Tibial artery (tissue), 4 donors: ENCODE measurements at places on chromosomes 16 and 17.

- DNase-seq: no peak
These were observed 16.0 kb upstream of the NCBP3 start for GRCh38 chr17:3861761-3862681.

GRCh38 chr16:66459878-66460277 lies 32.8 kb downstream of the BEAN1 start:
- DNase-seq: no peak

GRCh38 chr16:4244254-4245076 lies 2.6 kb upstream of the SRL start:
- DNase-seq: no peak

DNA sequence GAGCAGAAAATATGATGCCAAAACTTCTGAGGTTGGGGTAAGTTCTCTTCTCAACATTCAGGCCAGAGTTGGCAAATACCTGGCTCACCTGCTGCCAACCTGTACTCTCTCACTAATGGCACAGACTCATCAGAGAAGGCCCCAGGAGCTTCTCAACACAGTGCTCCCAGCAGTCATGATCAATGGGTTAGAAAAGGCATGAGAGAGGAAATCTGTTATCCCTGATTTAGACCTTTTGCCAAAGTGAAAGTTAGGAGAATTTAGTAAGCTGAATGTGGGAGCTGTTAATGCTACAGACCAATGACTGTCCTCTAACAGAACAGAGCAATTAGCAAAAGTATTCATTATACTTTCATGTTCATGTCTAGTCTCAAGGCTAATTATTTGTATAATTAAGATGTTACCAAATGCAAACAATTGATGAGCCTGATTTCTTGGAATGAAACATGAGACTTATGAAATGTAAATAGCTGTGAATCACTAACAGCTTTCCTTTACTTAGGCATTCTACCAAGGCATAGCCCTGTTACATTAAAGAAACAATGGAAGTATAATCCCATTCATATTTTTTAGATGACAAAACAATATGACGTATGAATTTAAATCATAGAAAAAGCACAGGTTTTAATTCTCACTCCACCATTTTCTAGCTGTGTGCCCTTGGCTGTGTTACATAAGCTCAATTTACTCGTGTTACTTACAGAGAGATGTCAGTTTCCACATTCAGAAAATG lies 68.7 kb upstream of the MARCHF10 start:
- DNase-seq: no peak

DNA sequence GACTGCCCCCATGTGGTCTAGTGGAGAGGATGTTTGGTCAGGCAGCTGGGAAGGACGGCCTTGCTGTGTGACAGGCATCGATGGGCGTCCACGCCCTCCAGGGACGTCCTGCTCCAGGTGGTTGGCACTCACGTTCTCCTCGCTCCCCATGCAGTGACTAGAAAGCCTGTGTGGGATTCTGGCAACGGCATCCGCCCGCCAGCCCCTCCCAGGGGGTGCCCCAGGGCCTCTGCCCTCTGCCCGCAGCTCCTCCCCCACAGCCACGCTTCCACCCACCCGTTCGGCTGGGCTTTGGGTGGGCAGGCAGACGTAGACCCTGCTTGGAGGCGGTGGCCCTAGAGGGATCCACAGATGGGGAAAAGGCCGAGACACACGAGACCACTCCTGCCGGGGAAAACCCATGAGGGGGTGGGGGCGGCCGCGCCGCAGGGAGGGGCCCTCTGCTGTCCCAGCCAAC lies 4.7 kb upstream of the IL17C start:
- no peak for DNase-seq

GRCh38 chr16:66660422-66661209 lies 35.9 kb downstream of the CMTM4 start:
- peak; percentile 84 for DNase-seq

DNA sequence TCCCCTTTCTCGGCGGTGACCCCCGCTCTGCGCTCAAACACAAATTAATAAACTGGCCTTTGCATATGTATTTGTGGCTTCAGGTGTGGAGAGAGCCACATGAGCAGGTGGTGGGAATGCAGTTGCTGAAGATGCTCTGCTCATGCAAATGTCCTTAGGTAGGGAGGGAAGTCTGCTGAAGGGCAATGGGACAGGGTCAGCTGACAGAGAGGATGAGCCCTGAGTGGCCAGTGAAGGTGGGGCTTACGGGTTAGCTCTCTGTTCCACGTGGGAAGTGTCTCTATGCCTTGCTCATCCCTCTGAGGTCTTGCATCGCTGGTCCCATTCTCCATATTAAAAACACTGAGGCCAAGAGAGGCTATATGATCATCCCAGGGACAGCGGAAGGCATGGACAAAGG lies 74.2 kb upstream of the CCL1 start:
- no peak for DNase-seq

DNA sequence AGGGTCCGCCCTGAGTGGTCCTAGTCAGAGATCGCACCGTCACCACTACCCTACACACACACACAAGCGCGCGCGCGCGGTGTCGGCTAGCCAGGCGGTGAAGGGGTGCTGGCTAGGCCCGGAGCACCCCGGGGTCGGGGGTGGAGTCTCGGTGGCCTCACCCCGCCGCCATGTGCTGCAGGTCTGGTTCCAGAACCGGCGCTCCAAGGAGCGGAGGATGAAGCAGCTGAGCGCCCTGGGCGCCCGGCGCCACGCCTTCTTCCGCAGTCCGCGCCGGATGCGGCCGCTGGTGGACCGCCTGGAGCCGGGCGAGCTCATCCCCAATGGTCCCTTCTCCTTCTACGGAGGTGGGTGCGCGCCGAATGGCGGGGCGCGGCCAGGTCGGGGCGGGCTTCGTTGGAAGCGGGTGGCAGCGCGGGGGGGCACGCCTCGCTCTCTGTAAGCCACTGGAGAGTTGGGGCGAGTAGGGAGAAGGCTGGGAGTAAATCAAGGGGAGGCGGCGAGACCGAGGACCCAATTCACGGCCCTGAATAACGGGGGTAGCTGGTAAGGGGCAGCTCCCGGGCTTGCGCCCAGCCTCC lies 4.8 kb downstream of the LHX1 start:
- no peak for DNase-seq

- DNase-seq: no peak
These were observed 6.3 kb downstream of the CRHR1 start for GRCh38 chr17:45790296-45790922.

DNA sequence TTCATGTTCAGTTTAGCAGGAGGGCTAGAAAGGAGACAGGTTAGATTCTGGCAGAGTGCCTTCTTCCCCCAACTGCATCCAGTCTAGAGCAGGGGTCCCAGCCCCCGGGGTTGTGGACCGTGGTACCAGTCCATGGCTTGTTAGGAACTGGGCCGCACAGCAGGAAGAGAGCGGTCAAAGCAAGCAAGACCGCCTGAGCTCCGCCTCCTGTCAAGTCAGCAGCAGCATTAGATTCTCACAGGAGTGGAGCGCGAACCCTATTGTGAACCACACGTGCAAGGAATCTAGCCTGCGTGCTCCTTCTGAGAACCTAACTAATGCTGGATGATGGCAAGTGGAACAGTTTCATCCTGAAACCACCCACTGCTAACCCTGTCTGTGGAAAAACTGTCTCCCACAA lies 95.0 kb downstream of the HIC1 start:
- no peak for DNase-seq

DNA sequence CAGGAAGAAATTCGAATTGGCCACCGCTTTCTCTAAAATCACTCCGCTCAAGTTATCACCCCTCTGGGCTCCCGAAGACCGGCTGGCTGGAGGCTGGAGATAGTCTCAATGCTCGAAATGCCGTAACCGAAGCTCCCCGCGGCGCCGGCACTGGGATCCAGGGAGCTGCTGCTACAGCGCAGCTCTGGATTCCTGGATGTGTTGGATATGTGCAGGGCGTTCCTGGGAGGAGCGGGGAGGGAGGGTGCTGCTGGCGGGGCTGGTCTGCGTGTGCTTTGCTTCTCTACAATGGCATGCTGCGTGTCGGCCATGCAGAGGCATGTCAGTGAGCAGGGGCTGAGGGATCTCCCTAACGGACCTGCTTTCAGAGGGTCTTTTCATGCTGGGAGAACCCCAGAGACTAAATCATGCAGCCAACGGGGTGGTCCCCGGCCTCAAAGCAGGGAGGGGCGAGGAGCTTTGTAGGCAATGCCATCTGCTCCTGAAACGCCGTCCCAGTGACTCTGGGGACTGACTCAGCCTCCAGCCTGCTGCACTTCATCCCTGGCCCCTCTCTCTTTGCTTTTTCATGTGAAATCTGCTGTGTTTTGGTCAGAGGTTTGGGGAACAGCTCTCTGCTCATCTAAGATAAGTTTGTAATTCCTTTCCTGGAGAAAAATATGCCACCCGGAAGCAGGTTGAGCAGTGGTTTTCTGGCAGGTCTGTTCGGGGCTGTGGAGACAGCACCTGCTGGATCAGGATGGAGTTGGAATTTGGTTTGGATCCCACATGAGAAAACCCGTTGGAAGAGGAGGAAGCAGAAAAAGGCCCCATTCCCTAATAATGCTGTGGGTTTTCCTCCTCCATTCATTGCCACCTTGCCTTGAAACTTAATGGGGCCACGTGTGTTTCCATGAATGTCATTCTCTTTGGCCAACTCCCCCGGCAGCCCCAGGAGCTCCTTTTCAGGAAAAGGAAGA lies 311.4 kb downstream of the SEC14L1 start:
- peak; percentile 68 for DNase-seq

- DNase-seq: peak; percentile 44
These were observed 36.4 kb upstream of the HSBP1 start for GRCh38 chr16:83771306-83771942.

DNA sequence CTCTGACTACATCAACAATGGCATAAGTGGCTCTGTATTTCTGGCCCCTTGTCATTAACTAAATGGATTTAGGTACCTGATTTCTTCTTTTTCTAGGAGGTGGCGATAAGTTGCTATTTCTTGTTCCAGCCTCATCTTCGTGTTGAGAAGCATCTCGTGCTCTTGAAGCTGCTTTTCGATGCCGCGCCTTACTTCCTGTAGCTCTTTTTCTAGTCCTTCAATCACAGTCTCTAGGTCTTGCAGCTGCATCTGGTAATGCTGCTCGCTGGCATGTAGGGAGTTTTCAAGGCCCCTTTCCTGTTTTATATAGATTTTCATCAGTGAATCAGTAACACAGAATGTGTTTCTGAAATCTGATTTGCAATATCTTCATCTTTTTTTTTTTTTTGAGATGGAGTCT lies 5.1 kb downstream of the KRT222 start:
- DNase-seq: no peak

- DNase-seq: no peak
These were observed 17.5 kb downstream of the CACNG3 start for GRCh38 chr16:24273508-24274182.

- DNase-seq: no peak
These were observed 18.5 kb downstream of the RGS9 start for GRCh38 chr17:65155622-65156021.

GRCh38 chr16:85191341-85191965 lies 79.2 kb upstream of the CIBAR2 start:
- DNase-seq: no peak

GRCh38 chr17:66523378-66524200 lies 221.2 kb downstream of the PRKCA start:
- no peak for DNase-seq

DNA sequence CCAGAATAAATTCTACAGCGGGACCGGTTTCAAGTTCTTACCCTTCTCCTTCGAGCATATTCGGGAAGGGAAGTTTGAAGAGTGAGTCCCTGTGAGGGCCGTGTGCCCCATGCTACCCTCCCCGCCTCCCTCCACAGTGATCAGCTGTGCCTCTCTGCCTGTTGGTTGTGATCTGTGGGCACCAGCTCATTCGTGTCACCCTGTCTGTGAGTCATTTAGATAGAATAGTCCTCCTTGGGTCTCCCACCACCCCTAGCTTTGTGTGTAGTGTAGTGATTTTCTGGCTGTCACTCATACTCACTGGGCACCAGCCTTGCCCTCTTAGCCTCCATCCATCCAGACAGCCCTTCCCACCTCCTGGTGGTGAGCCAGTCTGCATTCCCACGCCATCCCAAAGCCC lies 15.0 kb upstream of the NAGLU start:
- no peak for DNase-seq

GRCh38 chr16:48182979-48183537 lies 27.3 kb upstream of the ABCC12 start:
- no peak for DNase-seq

GRCh38 chr16:46691726-46692125 lies 2.3 kb downstream of the ORC6 start:
- DNase-seq: no peak

- DNase-seq: no peak
These were observed 341.5 kb downstream of the SNX29 start for GRCh38 chr16:12317856-12318537.

DNA sequence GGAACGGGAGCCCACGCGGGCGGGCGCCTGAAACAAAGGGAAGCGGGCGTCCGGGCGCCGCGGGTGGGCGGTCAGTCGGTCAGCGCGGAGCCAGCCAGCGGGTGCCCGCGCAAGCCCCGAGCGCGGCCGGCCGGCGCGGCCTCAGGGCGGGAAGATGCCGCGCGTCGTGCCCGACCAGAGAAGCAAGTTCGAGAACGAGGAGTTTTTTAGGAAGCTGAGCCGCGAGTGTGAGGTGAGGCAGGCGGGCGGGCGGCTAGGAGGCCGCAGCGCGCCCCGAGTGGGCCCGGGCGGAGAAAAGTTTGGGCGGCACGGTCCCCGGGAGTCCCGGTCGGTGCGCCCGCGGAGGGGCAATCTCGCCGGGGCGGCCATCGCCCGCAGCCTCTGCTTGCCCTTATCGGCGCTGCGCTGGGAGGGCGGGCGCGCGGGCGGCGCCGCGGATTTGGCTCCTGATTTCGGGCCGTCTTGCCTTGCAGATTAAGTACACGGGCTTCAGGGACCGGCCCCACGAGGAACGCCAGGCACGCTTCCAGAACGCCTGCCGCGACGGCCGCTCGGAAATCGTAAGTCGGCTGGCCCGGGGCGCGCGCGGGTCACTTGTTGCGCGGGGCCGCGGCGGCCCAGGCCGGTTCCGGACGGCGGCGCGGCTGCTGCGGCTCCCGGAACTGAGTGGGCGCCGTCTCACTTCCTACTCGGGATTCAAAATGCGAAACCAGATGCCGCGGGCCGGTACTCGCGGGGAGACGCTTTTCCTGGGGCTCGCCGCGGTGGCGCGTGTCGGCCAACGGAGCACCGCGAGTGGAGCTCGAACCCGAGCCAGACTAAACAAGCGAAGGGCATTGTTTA lies 526 bp downstream of the CBFB start:
- peak; percentile 58 for DNase-seq

DNA sequence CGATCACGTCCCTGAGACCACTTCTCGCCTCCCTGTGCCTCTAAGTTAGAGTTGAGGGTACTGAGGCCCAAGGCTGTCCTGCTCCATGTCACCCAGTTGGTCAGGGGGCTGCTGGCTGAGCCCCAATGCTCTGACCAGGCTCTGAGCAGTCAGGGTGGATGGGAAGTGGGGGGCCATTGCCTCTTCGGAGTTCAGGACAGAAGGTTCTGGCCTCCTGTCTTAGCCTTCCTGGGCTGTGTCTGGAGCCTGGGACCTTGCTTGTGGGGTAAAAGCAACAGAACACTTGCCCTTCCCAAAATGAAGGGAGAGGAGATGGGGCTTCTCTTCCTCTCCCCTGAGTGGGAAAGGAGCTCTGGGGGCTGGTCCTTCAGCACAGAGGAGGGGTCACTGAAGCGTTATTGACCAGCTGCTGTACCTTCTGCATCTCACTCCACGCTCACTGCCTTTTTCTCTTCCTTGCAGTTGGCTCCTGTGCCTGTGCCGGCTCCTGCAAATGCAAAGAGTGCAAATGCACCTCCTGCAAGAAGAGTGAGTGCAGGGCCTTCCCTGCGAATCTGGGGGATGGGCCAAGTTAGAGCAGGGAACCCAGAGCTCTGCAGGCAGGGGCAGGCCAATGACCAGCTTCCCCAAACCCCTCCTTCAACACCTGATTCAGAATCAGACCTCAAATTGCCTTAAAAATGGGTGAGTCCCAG lies 580 bp downstream of the MT1X start:
- no peak for DNase-seq
